Amniotic epithelial cell (primary cell): ENCODE measurements at places on chromosomes 12 and 14.

- no peak for DNase-seq
These were observed 90.6 kb upstream of the AMN1 start for GRCh38 chr12:31819427-31819826.

GRCh38 chr12:89166525-89166934 lies 185.8 kb downstream of the DUSP6 start:
- DNase-seq, result no peak

GRCh38 chr12:120460157-120460556 lies 9.4 kb downstream of the SRSF9 start:
- DNase-seq, result no peak

GRCh38 chr14:58914279-58914855 lies 274.1 kb upstream of the DAAM1 start:
- DNase-seq, result peak; percentile 83

GRCh38 chr14:73312687-73313086 lies 75.4 kb downstream of the PAPLN start:
- no peak for DNase-seq

GRCh38 chr14:20686386-20687143 lies 2.0 kb upstream of the ANG start:
- DNase-seq, result no peak

- peak; percentile 5 for DNase-seq
These were observed 21.1 kb upstream of the ADAM20 start for GRCh38 chr14:70555890-70556289.

GRCh38 chr14:97177635-97178034 lies 380.5 kb downstream of the VRK1 start:
- DNase-seq, result no peak

- DNase-seq, result no peak
These were observed 662 bp upstream of the ATP2A2 start for GRCh38 chr12:110280392-110280778.

DNA sequence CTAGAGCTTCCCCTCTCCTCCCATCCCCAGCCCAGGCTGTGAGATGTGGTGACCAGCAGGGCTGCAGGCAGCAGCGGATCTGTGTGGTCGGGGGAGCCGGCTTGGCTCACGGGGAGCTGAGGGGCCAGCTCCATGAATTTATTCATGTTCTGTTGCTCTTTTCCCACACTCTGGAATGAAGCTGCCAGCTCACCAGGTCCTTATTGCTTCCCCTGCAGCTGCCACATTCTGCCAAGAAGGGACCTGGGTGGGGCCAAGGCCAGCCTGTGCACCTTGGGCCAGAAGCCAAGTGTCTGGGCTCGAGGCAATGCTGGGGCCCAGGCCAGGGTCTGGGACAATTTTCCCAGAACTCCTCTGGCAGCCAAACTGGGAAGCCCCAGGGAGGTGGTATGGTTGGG lies 2.5 kb upstream of the C1QL4 start:
- no peak for DNase-seq

DNA sequence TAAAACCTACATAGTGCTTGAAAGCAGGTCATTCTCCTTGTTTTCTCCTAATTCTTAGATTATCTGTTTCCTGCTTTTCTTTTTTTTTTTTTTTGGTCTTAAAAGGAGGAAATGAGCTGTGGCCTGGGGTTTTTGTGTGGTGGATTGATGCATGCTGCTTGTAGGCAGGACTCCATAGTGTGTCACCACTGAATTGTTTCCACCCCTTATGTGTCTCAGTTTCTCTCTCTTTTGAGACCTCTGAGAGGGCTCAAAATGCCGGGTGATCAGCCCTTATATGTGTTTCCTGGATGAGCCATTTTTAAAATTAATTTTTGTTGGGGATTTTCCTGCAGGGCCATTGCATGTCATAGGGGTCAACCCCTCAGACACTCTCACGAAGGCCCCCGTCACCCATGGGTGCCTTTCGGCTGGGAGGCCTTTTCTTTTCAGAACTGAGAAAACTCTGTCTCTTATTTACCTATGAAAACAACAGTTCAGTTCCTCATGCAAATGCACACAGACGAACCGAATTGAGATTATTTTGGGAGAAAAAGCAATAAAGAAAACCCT lies 32.0 kb upstream of the LRRK2 start:
- no peak for DNase-seq

DNA sequence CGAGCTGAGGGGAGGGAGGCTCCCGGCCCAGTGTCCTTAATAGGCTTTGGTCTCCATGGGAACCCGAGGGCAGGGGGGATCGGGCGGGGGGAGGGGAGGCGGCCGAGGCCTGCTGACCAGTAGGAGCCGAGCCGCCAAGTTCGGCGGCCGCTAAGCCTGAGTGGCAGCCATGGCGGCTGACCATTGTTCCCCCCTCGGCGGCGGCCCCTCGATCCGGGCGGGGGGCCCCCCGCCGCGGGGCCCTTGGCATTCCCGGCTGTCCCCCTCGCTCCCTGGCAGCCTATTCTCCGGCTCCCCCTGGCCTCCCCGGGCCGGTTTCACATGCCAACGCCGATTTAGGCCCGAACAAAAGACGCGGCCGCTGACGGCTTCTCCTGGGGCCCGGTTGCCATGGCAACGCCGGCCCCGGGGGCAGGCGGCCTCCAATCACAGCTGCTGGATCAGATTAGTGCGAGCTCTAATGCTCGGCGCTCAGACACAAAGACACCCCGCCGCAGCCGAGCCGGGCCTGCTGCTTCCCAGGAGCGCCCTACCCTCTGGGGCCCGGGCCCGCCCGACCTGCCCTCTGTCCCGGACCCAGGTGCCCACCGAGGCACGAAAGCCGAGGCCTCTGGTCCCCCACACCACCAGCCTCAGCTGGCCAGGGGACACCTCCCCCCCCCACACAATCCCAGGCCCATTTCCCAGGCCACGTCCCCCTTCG lies 7.3 kb downstream of the MSI1 start:
- peak; percentile 67 for DNase-seq

- peak; percentile 35 for DNase-seq
These were observed 907 bp upstream of the EFS start for GRCh38 chr14:23365732-23366425.

DNA sequence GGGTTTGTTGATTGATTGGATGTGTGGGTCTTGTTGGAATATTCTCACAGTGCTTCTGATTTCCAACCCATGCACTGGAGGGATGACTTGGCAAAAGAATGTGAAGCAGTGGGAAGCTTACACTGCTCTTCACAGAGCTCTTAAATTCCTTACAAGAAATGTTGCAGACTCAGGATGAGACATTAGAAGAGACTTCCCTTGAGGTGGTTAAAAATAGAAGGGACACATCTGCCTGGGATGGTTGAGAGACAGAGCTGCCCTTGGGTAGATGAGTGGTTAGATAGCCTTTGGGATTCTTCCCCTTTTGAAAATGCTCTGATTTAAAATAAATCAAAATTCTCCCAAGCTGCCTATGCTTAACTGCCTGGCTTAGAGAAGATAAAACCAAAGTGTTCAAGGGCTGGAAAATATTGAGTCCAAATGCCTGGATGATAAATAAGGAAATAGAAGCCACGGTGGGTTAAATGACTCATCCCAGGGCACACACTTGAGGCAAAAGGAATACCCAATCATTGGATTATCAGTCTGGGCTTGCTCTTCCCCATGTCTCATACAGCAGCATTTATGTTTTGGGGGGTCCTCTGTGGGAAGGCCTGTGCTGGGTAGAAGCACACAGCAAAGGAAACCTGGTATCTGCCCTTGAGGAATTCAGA lies 264.3 kb downstream of the AKAP6 start:
- peak; percentile 72 for DNase-seq

- peak; percentile 98 for DNase-seq
These were observed 202.6 kb downstream of the TMX1 start for GRCh38 chr14:51442513-51443175.

GRCh38 chr12:104966677-104967076 lies 8.6 kb upstream of the SLC41A2 start:
- no peak for DNase-seq

GRCh38 chr14:85587151-85587711 lies 57.3 kb downstream of the FLRT2 start:
- peak; percentile 90 for DNase-seq

DNA sequence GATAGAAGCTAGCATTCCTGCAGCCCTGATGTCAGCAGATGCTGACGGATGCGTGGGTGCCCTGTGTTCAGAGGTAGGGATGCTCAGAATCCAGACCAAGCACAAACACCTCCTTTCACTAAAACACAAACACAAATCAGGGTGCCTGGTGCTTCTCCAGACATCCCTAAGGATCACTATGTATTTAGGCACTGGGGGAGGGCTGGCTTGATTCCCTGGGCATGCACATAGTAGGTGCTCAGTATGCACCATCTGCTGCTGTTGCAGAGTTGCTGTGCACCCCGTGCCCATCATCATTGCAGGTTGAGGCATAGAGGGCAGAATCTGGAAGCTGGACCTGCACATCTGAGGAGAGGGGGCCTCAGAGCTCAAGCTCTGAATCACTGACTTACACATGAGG lies 114.8 kb downstream of the PHETA1 start:
- no peak for DNase-seq

GRCh38 chr12:77115471-77115870 lies 50.1 kb upstream of the E2F7 start:
- DNase-seq, result no peak

DNA sequence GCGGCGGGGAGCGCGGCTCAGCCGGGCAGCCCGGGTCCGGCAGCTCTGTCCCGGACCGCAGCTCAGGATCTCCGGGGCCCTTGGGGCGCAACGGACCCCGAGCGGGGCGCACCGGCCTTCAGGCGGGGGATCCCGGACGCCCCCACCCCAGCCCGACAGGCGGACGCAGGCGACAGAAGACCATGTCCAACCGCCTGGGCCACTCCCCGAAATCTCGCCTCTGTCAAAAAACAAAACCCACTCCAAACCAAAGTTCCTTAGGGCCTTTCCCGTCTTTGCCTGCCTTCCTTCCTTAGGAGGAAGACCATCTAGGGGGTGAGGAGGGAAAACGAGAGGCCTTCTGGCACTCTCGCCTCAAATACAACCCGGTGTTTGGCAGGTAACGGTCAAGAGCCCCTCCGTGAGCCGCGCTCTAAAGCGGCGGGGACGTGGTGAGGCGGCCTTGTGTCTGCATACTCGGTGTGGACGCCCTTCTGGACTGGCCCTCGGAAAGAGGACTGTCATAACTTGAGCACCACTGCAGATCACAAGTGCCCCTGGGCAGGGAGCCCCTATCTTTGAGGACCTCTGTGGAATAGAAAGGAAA lies 604 bp downstream of the HCFC2 start:
- DNase-seq, result no peak

DNA sequence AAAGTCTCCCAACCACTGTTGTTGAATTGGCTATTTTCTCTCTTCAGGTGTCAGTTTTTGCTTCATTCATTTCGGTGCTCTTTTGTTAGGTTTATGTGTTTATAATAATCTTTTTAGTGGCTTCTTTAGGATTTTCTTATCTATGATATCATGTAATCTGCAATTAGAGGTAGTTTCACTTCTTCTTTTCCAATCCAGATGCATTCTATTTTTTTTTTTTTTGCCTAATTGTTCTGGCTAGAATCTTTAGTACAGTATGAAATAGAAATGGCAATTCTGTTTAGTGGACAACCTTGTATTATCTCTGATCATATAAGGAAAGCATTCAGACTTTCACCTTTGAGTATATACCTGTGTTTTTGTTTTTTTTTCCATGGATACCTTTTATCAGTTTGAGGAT lies 17.4 kb downstream of the CNOT2 start:
- no peak for DNase-seq

DNA sequence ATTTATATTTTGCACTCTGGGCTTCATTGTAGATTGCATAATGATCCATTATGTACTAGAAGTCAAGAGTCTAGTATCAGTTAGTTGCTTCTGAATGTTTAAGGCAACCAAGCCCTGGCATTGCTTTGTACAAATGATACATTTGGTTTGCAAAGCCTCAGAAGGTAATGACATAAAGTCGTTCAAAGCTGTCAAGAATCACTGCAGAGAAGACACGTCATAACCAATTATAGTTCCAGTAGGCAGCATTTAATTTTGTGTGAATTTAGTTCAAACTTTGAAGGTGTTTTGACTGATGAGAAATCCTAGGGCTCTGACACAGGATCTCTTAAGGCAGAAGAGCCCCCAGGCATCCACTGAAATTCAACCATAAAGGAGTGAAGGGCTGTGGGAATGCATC lies 163.0 kb upstream of the KRR1 start:
- no peak for DNase-seq

- no peak for DNase-seq
These were observed 20.5 kb downstream of the DERA start for GRCh38 chr12:15931590-15932053.

- no peak for DNase-seq
These were observed 222.3 kb upstream of the NOS1 start for GRCh38 chr12:117583677-117584225.

DNA sequence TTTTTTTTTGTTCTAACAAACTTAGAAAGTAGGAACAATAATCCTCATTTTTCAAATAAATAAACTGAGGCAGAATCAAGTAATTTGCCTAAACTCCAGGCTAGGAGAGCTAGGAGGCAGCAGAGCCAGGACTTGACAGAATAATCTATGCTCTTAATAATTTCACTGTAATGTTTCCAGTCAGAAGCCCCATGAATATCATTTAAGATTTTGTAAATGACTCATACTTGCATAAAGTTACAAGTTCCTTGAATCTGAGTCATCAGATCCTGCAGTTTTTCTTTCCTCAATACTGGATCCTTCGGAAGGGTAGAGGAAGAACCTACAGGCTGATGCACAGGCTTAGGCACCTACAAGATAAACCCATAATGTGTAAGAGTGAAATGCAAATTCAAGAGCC lies 29.0 kb downstream of the CAPRIN2 start:
- DNase-seq, result peak; percentile 82

- no peak for DNase-seq
These were observed 8.3 kb downstream of the CISTR start for GRCh38 chr12:53743266-53744129.

GRCh38 chr14:22824711-22825359 lies 4.9 kb upstream of the MRPL52 start:
- DNase-seq, result peak; percentile 95

DNA sequence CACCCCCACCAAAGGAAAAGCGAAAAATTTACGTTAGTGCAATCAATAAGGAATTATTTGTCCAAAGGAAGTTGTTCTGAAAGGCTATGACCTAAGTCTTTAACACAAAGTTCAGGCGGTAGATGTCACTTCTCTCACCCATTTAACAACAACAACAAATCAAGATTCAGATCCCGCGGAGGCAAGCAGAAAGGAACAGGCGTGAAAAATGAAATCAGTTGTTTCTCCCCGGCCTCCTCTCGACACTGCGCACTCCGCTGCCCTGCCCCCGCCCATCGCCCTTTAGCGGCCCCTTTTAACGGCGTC lies 1.4 kb downstream of the DENND5B start:
- peak; percentile 51 for DNase-seq

- DNase-seq, result no peak
These were observed 435.4 kb upstream of the STXBP6 start for GRCh38 chr14:25485381-25485780.

GRCh38 chr12:130117701-130118100 lies 44.6 kb upstream of the FZD10 start:
- no peak for DNase-seq

DNA sequence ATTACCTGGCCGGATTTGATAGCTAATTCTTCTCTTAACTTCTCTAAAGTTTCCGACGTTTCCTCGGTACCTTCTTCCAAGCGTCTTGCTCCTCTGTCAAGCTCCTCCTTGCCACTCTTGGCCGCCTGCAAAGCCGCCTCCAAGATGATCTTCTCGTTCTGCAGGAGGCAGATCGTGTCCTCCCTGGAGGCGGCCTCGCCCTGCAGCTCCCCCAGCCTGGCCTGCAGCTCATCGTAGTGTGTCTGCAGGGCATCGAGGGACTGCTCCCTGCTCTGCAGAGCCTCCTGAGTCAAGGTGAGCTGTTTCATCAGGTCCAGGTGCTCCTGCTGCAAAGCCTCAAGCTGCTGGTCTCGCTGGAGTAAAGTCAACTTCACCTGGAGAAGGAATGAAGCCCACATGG lies 32.8 kb downstream of the GOLGA3 start:
- DNase-seq, result no peak
